ENCODE measurements at places on chromosomes 16 and 17.

DNA sequence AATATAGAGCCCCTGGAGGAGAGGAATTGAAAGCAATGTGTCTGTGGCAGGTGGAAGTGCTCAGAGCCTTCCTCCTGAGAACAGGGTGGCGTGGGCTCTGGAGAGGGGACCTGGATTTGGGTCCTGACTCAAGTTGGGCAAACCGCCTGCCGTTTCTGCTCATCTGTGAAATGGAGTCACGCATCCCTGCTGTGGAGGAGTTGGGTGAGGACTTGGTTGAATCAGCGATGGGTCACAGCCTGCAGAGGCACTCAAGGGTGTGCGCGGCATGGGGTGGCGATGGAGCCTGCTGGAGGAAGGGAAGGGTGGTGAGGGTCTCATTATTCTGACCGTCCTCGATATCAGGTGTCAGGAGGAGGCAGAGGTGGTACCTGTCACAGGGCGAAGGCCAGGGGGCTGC, 3.1 kb downstream of the ADAD2 start:
- no peak for DNase-seq

DNA sequence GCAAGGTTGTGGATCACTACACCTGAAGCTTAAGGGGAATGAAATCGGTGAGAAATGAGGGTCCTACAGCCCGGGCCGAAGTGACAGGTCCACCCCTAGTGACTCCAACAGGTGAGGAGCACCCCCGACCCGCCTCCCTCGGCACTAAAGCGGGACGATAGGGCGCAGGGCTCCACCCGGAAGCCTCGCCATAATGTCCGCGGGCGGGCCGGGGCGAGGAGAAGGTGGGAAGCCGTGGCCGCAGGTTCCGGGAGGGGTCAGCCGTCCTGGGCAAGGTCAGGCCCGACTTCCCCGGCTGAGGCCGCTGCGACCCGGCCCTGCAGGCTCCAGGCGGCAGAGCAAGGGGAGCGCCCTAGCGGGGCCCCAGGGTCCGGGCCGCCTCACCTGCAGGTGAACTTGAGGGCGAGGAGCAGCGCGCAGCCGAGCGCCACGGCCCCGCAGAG, 543 bp downstream of the TXNDC11 start:
- DNase-seq: no peak

DNA sequence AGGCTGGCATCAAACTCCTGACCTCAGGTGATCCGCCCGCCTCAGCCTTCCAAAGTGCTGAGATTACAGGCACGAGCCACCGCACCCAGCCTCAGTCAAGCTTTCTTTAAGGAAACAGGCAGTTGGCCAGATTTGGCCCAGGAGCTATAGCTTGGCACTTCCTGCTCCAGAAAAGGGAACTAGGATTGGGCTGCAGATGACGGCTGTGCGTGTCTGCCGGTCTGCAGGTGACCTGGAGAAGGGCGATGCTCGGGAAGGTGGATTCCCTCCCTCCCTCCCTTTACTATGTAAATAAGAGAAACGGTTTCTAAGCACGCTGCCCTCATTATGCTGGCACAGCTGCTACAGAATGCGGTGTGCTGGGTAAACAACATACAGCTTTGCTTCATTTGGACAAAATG, 215.9 kb downstream of the RPTOR start:
- no peak for DNase-seq

DNA sequence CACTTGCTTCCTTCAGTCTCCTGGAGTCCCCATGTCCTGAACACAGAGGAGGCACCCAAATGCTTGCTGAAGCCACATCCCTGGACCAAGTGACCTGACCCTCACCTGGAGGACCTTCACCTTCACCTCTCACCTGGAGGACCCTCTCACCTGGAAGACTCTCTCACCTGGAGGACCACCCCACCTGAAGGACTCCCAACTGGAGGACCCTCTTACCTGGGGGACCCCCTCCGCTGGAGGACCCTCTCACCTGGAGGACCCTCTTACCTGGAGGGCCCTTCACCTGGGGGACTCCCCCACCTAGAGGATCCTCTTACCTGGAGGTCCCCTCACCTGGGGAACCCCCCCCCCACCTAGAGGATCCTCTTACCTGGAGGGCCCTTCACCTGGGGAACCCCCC, 573 bp upstream of the CDK10 start:
- DNase-seq: no peak

DNA sequence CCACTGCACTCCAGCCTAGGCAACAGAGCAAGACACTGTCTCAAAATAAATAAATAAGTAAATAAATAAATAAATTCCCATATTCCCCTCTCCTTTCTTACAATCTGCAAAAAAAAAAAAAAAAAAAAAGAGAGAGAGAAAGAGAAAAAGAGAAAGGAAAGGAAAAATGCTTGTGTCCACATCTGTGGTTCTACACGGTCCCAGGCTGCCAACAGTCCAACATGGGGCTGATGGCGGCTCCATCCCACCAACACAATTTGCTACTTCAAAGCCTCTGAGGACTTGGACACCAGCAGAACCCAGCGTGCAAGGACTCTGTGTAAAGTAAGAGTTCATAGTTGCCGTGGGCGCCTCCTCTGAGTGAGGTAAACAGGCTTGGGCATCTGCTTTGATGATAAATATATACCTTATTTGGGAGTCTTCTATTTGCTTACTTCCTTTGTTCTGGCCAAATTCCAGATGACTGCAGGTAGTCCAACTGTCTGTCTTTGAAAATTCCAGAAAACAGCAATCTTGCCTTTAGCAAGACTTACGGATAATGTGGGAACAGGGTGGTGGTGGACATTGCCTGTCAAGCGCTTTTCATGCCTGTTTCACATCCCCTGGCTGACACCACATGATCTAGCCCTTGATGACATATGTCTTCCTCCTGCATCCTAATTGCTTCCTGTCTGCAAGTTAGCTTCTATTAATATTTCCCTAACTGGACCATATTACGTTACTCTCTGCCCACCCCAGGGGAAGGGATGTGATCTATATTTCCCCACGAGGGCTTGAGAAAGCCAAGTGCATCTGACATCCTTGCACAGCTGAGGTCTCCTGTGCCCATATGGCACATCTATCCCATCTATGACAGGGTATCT, 10.1 kb downstream of the LITAF start:
- no peak for DNase-seq

DNA sequence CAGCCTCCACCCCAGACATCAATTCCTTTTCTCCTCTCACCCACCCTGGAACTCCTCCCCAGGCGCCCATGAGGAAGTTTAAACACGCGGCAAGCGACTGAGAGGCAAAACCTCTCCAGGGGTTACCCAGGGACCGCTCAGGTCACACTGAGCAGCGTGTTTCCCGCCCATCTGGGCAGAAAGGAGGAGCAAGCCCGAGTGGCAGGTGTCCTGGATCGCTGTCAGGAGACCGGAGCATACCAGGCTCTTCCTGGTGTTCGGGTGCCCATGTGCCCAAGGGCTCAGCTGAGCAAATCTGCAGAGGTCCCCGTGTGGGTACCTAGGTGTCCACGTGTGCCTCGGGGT, 491 bp downstream of the SLC25A19 start:
- DNase-seq: no peak

DNA sequence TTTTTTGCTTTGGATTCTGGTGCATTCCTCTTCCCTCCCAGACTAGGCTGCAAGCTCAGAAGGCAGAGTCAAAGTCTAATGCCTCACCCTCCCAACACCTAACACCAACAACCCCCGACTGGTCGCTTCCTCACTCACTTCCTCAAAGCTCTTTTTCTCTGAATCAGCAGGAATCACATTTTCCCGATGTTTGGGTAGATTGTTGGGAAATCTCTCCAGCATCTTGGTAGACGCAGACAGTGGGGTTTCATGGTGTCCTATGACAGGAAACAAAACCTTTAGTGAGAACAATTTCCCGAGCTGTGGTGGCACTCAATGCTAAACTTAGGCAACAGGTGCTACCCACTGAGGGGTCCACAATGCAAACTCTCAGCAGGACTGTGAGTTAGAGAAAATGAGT, 39.9 kb upstream of the ICAM2 start:
- no peak for DNase-seq

DNA sequence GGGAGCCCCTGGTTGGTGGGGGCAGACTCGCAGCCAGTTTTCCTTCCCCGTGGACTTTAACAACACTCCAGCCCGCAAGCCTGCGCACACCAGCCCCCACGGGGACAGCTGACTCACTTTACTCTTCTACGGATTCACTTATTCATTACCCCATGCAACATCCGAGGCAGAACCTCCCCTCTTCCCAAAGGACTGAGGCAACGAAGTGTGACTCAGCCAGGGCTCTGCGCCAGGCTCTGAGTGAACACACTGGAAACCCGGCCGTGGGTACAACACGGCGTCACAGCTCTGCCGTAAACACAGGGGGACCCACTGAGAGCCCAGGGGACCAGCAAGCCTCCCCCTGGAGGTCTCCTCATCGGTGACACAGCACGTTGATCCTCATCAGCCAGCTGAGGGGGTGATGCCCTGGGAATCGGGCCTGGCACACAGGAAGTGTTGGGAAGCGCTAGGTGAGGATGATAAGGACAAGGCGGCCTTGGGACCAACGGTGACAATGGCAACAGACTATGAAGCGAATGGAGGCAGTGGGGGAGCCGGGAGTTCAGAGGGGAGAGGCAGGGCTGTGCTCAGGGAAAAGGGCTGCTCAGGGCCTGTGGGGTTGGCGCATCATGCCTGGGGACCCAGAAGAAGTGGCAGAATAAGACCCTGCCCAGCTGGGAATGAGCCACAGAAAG, 14.6 kb downstream of the COTL1 start:
- peak; percentile 90 for DNase-seq

- DNase-seq: no peak
These were observed 85.4 kb upstream of the MED13 start for GRCh38 chr17:62150471-62150870.

DNA sequence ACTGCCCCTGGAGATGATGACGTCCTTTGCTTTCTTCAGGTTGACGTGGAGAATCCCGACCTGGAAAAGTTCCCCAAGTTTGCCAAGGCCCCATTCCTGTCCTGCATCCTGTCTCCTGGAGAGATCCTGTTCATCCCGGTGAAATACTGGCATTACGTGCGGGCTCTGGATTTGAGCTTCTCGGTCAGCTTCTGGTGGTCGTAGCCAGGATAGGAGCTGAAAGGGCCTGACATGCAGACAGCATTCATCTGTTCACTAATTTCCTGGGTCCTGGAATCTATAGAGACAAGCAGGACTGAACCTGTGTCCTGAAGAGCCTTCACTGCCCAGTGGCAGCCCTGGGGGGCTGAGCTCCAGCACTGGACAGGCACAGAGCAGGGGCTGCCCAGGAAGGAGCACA, 17.2 kb downstream of the KDM8 start:
- DNase-seq: no peak

GRCh38 chr17:70158591-70158990, 10.7 kb upstream of the KCNJ2 start:
- DNase-seq: no peak

- DNase-seq: no peak
These were observed 98.9 kb upstream of the NLRP1 start for GRCh38 chr17:5683241-5683640.

GRCh38 chr17:2084036-2084765, 29.3 kb downstream of the HIC1 start:
- no peak for DNase-seq

- DNase-seq: no peak
These were observed 26.8 kb downstream of the LMF1 start for GRCh38 chr16:943971-944370.

GRCh38 chr17:67970783-67971182, 25.5 kb downstream of the C17orf58 start:
- DNase-seq: no peak

GRCh38 chr17:50798424-50799288, 31.3 kb upstream of the ANKRD40CL start:
- no peak for DNase-seq

DNA sequence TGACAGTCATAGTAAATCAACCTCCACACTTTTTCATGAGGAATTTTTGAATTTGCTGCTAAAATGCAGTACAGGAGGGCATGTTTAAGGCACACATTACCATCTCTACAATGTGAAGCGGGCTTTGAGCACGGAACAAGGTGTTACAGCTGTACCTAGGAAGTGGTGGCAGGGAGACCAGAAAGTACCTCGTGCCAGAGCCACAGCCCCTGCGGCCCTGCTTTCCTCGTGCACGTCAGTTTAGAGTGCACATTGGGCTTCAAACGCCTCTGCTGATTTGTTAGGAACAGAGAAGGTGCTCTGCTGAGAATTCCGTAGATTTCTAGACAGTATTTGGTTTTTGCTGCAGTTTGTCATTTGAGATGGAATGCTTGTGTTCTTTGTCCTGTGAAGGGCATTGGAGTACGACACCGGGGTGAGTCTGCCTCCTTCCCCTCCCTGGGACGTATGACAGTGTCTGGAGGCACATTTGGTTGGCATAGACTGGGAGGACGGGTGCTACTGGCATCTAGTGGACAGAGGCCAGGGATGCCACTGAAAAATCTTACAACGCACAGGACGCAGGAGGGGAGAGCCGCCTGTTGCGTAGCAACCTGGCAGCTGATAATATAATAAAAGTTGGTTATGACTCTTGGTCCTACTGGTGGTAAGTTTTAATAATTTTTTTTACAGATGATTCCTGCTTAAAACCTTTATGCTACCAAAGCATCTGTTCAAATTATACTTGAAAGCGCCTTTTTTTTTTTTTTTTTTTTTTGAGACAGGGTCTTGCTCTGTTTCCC, 9.1 kb downstream of the FOXK2 start:
- DNase-seq: no peak

GRCh38 chr17:29115961-29116803, 64.0 kb downstream of the MYO18A start:
- DNase-seq: no peak

DNA sequence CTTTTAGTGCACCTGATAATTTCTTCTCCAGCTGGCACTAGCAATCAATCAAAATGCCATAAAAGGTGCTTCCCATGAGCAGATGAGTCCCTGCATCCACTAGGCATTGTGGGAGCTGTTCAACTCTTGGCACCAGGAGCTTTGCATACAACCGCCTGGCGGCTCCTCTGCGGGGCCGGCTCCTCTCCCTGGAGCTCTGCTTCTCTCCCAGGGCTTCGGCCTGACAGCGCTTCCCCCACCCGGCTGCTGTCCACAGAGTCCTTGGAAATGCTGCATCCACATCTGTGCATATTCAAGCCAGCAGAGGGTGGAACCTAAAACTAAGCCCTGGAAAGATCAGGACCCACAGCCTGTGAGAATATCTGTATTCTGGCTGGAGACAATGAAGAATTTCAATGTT, 62.9 kb downstream of the LMF1 start:
- DNase-seq: no peak

Data from AG04449 (cell line).